ENCODE measurements at places on chromosomes 5 and 9.

GRCh38 chr5:1310118-1310517 is 15.2 kb upstream of the TERT start:
- no peak for DNase-seq

- DNase-seq: no peak
Observed at GRCh38 chr5:90909940-90910339, 351.3 kb downstream of the ADGRV1 start.

GRCh38 chr9:3880851-3881250 is 355.1 kb upstream of the RFX3 start:
- DNase-seq: no peak

DNA sequence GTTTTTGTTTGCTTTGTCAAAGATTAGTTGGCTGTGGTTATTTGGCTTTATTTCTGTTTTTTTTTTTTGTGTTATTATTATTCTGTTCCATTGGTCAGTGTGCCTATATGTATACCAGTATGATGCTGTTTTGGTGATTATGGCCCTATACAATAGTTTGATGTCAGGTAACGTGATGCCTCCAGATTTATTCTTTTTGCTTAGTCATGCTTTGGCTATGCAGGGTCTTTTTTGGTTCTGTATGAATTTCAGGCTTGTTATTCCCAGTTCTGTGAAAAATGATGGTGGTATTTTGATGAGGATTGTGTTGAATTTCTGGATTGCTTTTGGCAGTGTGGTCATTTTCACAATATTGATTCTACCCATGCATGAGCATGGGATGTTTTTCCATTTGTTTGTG is 312.8 kb downstream of the TAF11L14 start:
- no peak for DNase-seq
